DMS79 treated with DMSO at 0.1 percent for 48 hours (cell line): ENCODE measurements at places on chromosomes 11 and 22.

DNA sequence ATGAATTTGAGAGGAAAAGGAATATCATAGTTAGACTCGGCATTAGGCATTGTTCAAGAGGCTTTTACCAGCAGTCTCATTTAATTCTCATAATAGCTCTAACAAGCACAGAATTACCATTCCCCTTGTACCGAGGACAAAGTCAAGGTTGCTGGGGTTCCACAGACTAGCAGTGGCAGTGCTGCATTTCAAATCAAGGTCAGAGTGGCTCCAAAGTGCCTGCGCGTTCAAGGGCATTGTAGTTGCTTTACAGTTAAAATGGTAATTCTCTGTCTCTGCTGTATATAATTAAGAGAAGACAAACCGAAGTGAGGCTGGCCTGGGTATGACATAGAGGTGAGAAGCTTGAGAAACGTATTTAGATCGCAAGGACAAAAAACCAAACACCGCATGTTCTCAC is 40.4 kb upstream of the TP53AIP1 start:
- DNase-seq = no peak

DNA sequence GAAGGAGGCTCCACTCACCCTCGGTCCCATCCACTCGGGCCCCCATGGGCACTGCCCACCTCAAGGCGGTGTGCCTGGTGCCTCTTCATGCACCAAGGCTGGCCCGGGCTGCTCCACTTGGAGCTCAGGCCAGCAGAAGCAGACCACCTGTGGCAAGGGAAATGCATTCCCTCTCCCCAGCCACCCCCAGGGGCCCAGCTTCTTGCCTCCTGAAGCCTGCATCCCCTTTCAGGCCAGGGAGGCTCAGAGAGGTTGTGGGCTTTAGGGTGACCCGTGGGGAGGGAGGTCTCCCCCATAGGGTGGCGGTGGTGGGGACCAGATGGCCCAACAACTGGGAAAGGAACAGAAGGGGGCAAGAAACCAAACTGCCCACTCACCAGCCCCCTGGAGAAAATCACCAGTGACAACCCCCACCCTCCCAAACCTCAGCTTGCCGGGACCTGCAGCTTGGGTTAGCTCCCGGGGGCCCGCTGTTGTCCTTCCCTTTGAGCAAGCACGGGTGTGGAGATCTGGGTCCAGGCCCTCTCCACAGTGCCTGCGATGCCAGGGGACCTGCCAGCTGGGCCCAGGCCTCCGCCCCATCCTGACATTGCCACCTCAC is 8.4 kb downstream of the CBX6 start:
- DNase-seq = no peak

GRCh38 chr11:17927681-17928343 is 85.0 kb downstream of the SERGEF start:
- DNase-seq = peak; percentile 43

- DNase-seq = peak; percentile 55
Observed at GRCh38 chr11:57567515-57568329, at the start of gene UBE2L6. Gene UBE2L6 (minus strand): TSS chr11:57567672. CDS start chr11:57567611, 61 bp downstream.

GRCh38 chr11:115384236-115384635 is 120.0 kb downstream of the CADM1 start:
- peak; percentile 43 for DNase-seq

DNA sequence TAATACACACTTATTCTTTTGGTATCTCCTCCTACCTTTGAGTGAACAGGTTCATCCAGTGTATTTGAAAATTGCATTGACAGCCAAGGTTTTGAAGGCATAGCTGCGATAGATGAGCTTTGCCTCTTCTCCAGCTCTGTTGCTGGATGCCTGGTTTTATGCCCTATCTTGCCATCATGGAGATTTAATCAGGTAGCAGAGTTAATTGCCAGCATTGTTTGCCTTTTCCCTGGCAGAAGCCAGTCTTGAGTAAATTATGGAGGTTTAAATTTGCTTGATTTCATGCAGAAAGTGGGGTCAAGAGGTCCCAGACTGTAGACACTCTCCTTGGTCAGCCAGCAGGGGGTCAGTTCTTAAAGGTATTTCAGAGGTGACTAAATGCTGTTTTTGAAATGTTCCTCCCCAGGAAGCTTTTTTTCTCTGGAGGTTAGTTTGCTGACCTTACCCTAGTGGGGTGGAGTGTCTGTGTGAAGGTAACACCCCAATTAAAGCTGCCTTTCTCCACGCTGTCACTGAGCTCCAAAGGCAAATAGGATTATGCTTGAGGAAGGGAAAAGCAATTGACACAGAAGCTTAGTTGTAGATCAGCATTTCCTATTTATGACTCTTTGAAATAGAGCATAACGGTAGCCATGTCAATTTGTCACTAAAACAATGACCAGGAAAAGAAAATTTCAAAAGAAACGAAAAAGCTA is 96.0 kb downstream of the EXT2 start:
- no peak for DNase-seq

DNA sequence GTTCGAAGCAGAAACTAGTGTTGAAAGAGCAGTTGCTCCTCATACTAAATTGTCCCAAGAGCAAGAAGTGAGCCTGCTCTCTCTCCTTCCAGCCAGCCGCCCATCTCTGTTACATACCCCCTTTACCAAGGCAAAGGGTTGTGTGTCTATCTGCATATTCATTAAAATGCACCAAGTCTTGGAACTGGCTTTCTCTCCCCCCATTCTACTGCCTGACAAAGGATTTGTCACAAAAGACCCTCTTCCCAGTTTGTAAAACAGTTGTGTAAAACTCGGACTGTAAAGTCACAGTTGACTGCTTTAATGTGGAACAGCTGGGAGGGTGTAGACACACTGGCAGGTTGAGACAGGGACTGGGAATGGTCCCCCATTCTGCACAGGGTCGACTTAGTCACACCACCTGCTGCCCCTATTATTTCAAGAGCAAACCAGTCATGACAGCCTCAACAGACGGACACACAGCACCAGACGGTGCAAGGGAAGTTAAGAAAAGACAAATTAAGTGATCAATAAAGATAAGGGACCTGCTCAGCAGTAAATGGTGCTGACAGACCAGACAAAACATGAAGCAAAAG is 60.0 kb upstream of the HTATIP2 start:
- DNase-seq = no peak

DNA sequence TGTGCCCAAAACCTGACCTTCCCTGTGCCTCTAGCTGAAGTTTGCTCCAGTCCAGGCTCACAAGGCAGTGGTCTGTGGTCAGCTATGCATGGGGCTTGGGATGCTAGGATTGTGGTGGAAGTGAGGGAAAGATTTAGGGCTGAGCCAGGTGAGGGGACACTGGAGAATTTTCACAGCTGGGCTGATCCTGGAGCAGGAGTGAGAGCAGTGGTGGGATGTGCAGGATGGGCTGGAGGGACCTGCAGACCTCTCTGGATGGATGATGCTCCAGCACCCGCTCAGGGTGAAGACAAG is 23.9 kb upstream of the KDM2A start:
- no peak for DNase-seq

GRCh38 chr11:84129961-84130576 is 843.9 kb upstream of the CCDC90B start:
- DNase-seq = no peak

DNA sequence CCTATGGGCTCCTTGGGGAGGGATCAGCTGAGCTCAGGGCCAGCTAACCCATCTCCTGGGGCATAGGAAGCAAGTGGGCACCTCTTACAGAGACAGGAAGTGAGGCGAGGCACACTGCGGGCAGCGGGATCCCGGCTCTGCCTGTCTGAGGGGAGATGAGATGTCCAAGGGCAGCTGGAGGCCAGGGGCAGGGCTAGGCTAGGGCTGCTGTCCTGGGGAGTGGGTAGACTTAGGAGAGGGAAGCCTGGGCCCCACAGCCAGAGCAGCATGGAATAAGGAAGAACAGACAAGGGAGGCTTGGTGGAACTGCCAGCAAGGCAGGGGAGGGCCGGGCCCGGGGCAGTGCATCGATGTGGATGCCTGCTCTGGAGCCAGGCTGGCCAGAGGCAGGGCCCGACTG is 76.3 kb downstream of the MORC2 start:
- no peak for DNase-seq

DNA sequence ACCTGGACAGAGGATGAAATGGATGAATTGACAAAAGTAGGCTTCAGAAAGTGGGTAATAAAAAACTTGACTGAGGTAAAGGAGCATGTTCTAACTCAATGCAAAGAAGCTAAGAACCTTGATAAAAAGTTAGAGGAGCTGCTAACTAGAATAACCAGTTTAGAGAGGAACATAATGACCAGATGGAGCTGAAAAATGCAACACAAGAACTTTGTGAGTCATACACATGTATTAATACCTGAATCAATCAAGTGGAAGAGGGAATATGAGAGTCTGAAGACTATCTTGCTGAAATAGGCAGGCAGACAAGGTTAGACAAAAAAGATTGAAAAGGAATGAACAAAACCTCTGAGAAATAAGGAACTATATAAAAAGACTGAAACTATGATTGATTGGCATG is 47.9 kb upstream of the SLC22A9 start:
- DNase-seq = no peak

DNA sequence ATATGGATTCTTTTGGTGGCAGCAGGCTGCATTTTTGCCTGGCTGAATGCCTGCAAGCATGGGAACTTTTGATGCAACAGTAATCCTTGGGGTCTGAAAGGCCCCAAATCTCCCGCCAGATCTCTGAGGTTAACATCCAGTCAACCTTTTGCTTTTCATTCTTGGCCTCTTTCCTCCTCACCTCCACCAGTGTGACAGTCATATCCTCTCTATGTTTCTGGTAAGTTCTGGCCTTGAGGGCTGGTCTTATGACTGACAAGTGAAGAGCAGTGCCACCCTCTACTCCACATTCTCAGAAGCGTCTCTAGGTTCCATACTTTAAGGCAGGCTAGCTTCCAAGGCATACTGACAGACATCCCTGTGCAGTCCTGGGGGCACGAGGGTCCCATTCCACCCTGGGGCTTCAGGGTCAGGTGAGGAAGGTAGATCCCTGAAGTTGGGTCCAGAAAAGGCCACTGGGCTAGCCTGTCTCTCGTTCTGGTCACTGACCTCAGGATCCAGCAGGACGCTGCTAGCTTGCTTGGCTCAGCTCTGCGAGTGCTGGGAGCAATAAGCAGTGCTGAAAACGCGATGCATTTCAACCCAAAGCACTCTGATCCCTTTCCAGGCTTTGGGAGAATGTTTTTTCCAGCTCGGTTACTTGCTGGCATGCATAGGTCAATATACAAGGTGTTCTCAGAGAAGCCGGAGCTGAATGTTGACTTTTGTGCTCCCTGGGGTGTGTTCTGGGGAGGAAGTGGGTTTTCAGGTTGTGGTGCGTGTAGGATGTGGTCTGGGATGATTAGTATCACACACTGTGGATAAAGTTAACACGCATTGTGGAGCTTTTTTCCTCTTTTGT is 75.2 kb downstream of the PTPRJ start:
- peak; percentile 88 for DNase-seq

DNA sequence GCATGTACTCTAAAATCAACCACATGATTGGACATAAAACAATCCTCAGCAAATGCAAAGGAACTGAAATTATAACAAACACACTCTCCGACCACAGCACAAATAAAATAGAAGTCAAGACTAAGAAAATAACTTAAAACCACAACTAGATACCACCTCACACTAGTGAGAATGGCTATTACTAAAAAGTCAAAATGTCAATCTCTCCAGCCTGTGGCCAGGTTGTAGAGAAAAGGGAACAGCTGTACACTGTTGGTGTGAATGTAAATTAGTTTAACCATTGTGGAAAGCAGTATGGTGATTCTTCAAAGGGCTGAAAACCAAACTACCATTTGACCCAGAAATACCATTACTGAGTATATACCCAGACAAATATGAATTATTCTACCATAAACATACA is 1025.7 kb upstream of the TENM4 start:
- no peak for DNase-seq

DNA sequence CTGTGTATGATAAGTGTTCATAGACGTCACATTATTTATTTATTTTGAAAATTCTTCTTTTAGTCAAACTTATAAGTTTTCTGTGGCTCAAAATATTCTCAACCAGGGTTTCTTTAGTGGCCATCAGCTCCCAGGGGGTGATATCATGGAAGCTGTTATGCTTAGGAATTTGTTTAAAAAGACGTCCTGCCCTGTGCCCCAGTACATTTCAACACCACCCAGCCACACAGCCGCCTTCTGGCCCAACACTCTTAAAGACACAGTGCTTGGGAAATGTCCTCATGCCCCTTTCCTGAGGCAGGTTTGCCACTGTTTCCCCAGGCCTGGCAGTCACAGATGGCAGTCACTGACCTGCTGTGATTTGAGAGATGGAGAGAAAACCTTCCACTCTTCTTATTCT is 19.9 kb downstream of the TSKU start:
- DNase-seq = no peak

- no peak for DNase-seq
Observed at GRCh38 chr11:17604915-17605233, 57.8 kb downstream of the OTOG start.

DNA sequence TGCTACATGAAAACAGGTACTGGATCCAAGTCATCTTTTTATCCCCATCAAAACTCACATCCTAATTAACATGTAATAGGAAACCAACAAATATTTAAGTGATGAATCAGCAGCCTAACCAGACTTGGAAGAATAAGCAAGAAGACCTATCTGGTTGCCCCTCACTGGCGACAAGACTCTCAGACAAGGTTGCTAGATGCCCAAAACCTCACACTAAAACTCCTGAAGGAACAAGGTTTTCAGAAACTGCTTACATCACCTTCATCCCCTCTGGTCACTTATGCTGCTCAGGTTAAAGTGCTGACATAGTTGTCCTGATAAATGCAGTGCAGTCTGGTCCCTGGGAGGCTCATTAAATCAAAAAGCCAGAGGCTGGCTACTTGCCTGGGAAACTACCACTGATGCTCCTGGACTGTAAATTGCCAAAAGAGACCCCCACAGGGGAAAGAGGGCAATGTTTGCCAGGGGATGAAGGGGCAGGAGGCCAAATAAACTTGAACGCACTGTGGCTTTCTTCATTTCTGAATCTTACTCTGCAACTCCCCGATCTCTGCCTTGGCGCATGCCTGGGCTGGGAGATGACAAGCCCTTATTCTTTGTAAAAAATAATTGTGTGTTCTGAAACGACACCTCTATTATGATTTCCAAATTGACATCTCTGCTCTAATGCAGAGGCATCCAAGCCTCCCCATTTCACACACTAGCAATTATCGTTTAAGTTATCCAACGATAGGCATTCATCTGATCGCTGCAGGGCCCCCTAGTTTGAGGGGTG is 72.7 kb downstream of the AMBRA1 start:
- peak; percentile 23 for DNase-seq

DNA sequence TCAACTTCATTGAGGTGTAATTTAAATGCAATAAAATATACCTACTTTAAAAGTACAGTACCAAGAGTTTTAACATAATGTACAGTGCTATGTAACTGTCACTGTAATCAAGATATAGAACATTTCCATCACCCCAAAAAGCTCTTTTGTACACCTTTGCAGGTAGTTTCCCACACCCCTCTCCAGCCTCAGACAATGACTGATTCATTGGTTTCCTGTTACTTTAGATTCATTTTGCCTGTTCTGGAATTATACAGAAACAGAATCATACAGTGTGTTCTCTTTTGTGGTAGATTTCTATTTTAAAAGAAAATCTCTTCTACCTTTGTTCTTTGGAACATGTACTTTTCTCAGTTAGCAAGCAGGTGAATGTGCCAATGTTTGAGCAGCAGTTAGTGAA is 38.2 kb downstream of the SHISA8 start:
- DNase-seq = no peak

DNA sequence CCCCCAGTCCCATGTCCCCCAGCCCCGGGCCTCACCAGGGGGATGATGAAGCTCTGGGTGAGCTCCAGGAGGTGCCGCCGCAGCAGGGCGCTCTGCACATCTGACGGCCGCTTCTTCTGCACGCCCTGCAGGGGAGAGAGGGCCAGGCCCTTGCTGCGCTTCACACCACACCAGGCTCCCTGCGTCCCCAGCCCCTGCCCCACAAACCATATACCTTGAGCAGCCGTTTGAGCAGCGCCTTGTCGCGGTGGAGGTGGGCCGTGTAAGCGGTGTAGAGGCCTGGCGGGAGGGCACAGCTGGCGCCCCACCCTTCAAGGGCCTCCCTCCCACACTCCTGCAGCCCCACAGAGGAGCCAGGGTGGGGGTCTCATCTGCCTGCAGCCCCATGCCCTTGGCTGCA is 6.2 kb upstream of the PLXNB2 start:
- DNase-seq = no peak
